ENCODE measurements at places on chromosomes 6 and 20.

DNA sequence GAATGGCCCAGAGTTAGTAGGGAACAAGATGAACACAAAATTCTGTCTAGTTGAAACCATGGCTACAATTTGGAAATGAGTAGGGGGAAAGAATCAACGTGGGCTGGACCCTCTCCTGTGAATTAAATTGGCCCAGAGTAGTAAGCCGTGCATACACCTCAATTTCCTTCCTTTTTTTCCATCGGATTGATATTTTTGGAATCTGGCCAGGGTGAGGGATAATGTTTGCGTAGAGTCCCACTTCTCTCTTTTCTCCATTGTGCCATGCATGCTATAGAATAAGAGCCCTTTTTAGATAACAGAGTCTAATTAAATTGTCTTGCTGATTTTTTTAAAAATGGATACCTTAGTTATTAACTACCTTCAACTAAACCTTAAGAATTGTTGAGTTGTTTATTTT, 35.2 kb downstream of the XRN2 start:
- DNase-seq: no peak

- no peak for DNase-seq
These were observed 627.8 kb downstream of the DOK5 start for GRCh38 chr20:55103188-55103587.

- DNase-seq: no peak
These were observed 505.5 kb downstream of the PRIM2 start for GRCh38 chr6:57822896-57823358.

DNA sequence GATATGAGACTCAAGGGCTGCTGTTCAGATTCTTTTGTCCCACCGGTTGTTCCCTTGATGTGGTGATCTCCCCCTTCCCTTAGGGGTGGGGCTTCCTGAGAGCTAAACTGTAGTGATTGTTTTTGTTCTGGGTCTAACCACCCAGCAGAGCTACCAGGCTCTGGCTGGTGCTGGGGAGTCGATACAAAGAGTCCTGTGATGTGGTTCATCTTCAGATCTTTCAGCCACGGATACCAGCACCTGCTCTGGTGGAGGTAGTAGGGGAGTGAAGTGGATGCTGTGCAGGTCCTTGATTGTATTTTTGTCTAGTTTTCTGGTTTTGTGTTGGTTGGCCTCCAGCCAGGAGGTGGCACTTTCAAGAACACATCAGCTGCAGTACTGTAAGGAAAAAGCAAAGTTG, 801.6 kb downstream of the EPHA7 start:
- no peak for DNase-seq

GRCh38 chr6:48429021-48429420, 318.0 kb upstream of the PTCHD4 start:
- DNase-seq: no peak

DNA sequence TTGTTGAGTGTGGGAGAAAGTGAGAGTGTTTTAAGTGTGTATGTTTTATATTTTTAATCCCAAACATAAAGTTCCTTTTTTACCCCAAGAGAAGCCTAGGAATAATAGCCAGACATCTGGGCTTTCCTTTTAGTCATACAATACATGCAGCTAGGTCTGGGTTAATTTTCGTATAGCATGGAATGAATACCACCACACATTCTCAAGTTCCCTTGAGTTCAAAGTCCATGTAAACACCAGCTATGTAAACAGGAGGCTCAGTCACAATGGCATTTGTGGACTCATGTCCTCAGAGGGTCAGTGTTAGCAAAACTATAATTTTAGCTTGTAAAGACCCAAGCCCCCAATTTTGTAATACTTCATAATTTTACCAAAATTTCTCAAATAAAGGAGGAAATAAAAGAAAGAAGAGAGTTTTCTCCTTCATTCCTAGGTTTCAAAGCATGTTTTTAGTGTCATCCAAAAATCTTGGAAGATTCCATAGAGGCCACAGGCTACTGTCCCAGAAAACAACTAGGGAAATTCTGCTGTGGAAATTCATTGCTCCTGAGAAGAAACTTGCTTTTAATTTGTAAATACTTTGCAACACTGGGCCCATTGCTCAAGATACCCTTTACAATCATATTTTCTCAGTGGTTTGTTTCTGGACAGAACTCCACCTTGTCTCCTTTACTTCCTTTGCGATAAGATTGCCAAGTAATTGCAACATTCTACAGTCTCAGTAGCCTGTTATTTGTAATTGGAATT, 671.2 kb downstream of the COL12A1 start:
- DNase-seq: no peak

- DNase-seq: no peak
These were observed 85.5 kb upstream of the RPS6KA2 start for GRCh38 chr6:166712286-166713228.

DNA sequence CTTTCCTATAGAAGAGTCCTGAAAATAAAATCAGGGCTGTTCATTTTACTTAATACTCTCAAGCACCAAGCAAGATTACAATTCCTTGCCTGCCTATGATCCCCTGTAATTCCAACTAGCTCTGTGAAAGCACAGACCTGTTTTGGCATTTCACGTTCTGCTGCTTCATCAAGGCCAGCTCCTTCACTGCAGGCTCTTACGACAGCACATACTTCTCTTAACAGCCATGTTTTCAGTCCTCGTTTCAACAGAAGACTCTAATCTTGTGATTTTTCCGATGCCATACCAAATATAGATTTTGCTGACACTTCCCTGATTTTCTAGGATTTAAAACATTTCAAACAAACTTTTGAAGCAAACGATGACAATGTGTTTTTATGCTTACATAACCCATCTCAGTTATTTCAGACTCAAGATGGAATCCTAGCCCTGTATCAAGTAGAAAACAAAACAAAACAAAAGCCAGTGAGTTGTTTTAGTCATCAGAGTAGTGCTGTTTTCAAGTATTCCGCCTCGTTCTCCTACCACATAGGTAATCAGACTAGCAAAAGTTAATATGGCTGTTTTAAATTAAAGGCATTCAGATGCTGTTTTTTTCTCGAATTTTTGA, 616.5 kb upstream of the CITED2 start:
- no peak for DNase-seq

- no peak for DNase-seq
These were observed 18.9 kb downstream of the NCOA7 start for GRCh38 chr6:125809570-125810170.

DNA sequence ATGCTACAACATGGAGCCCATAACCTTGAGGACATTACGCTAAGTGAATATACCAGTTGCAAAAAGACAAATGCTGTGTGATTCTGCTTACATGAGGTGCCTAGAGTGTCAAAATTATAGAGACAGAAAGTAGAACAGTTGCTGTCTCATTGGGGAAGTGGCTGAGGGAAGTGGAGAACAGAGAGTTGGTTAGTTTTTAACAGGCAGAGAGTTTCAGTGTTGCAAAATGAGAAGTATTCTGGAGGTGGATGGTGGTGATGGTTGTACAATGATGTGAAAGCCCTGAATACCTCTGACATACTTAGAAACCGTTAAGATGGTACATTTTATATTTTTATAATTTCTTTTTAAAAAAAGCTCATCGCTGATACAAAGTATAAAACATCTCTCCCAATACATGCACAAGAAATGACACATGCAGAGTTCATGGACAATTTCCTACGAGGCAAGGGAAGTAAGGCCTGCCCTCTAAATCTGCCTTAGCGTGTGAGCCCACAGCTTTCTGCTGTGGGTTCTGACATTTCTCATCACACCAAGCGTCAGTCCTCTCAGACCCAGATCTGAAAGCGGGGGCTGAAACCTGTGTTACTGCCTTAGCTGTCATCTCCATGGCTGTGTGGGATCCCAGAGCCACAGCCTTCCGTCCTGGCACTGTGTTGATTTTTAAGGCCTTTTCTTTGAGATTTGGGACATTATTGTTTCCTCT, 126.0 kb downstream of the RNASET2 start:
- DNase-seq: no peak

DNA sequence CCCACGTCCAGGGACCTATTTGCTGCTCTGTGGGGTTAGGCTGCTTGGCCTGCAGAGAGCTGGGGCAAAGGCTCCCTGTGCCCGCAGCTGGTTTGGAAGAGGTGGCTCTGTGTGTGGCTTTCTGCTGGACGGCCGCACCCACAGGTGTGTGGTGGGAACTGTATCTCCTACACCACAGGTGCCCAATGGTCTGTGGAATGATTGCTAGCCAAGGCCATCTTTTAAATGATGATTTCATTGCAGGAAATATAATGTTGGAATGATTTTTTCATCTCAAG, 178.4 kb downstream of the DLL1 start:
- DNase-seq: no peak

DNA sequence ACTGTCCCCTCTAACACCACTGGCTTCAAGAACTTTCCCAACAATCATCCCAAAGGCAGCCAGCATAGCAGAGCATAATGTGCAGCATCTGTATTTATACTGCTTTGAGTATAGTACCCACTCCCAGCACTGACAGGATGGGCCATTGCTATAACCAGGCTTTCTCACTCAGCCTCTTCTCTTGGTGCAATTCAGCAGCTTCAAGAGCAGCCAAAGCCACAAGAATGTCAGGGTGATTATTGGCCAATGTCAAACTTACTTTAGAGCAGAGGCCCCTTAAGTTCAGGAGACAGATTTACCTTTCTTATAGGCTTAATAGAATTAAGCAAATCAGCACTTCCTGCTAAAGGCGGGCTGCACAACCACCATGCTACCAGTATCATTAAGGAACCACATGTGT, 232.4 kb upstream of the RSPO3 start:
- no peak for DNase-seq

DNA sequence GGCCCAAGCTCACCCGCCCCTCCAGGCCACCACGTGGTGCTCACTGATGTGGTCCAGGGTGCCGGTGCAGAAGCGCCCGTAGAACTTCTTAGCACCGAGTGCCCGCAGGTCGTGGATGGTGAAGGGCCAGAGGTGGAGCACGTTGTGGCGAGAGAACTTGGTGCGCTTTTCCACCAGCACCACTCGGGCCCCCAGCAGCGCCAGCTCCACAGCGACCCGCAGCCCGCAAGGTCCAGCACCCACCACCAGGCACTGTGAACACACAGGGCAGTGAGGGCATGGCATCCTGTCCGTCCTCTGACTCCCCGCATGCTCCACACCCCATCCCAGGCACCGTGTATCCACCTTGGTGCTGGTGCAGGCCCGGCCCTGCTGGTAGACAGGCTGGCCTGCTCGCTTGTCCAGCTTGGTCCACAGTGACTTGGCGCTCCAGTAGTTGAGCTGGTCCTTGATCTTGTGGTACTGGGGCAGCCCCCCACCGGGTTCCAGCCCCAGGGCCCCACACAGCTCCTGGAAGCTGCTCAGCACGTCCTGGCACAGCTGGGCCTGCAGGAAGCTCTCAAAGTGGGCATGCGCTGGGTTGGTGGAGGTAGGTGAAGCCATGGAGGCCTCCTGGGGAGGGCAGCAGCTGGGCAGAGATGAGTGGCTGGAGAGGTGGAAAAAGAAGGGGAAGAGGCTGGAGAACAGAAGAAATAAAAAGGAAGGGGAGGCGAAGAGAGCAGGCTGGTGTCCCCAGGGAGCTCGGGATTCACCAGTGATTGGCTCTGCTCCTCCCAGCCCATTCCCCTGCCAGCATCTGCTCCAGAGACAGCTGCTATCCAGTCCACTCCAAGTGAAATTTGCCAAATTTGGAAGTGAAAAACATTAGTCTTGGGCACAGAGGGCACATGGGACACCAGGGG, 1.7 kb downstream of the MICAL1 start:
- no peak for DNase-seq

GRCh38 chr20:62825986-62826645, 9.3 kb downstream of the COL9A3 start:
- no peak for DNase-seq

GRCh38 chr20:59443550-59443949, 143.1 kb downstream of the EDN3 start:
- DNase-seq: no peak

GRCh38 chr20:24762371-24762770, 186.7 kb upstream of the CST7 start:
- no peak for DNase-seq

DNA sequence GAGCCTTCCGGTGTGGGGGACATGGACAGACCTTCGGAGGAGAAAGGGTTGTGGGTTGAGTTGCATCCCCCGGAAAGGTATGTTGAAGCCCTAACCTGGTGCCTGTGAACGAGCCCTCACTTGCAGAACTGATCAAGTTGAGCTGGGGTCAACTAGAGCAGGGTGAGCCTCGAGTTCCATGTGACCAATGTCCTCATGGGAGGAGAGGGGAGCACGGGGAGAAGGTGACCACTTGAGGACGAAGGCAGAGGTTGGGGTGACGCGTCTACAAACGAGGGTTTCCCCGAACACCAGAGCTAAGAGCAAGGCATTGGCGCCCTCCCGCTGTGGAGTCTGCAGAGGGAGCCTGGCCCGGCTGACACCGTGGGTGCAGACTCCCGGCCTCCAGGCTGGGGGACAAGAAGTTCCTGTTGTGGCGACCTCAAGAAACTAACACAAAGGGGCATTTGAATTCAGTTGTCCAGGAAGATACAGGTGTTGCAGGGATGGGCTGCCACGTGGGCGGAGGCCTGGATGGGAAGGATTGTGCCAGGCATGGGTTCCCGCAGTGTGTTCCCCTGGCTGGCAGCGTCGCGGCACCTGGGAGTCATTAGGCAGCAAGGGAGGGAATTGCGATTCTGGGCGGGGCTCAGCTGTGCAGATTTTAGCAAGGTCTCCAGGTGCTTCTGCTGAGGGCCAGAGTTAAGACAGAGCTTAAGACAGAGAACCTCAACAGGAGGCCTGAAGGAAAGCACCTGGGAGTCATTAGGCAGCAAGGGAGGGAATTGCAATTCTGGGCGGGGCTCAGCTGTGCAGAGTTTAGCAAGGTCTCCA, 20.4 kb upstream of the UNC93A start:
- no peak for DNase-seq

GRCh38 chr20:37946946-37947345, 44.0 kb downstream of the VSTM2L start:
- DNase-seq: no peak

GRCh38 chr6:52510213-52510562, 66.7 kb downstream of the TRAM2 start:
- DNase-seq: no peak

DNA sequence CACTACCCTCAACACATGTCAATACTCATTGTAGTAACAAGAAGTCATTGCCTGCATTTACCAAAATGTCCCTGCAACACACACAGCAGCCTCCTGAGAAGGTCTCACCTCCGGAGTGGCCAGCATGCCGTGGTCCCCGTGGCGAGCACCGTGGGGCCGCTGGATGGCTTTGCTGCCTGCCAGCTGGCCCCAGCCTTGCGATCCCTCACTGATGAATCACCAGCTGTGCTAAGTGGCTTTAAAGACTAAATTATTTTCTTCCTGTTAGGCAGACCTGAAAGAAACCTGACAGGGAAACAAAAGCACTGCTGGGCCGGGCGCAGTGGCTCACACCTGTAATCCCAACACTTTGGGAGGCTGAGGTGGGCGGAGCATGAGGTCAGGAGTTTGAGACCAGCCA, 306.7 kb downstream of the CDH4 start:
- no peak for DNase-seq

- DNase-seq: no peak
These were observed 82.7 kb downstream of the SIM1 start for GRCh38 chr6:100382031-100382430.
